Amygdala (tissue), 56 donors: ENCODE measurements at places on chromosomes 7 and 10.

DNA sequence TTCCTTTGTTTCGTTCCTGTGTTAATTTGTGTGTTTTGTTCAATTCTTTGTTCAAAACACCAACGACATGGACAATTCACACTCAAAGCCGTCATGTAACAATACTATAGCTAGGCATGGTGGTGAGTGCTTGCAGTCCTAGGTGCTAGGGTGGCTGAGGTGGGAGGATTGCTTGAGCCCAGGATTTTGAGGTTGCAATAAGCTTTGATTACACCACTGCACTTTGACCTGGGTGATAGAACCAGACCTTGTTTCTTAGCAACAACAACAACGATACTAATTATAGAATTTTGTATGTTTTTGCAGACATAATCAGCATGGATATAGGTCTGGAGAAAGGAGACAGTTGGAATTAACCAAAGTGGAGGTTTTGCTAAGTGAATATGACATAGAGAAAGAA, 936.2 kb downstream of the PCDH15 start:
- no peak for DNase-seq

DNA sequence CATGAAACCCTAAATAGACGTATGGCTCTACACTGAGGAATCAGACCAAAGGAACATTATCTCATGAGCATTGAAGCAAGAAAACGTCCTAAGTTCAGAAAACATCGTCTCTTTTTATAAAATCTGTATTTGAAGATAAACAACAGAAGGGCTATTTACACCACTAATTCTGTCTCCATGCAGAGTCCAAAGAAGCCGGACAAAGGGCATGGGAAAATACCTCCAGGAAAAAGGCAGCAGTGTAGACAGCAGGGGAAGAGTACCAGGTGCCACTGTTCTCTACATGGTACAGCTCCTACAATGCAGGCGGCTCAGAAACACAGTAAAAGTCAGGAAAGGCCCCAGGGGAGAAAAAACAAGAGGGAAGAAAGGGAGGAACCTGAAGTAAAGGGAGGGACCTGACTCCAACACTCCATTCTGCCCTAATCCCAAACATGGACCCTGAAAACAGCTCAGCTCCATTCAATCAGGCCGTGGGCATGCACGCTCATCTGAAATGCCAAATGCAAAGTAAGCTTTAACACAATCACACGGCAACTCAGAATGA, 17.5 kb downstream of the FAM171A1 start:
- no peak for DNase-seq

DNA sequence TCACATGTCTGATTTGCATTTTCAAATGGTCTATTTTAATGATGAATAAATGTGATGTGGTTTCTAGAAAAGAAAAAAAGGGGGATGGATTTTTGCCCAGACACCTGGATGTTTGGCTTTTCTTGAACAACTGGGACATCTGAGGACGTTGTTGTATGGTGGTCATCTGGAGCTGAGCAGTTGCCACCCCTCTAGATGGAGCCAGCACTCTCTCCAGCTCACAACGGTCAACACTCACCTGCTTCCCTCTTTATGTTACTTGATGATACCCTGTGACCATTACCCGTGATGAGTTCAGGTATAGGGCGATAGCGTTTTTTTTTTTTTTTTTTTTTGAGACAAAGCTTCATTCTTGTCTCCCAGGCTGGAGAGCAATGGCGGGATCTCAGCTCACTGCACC, 30.1 kb upstream of the PAXIP1 start:
- DNase-seq, result no peak

DNA sequence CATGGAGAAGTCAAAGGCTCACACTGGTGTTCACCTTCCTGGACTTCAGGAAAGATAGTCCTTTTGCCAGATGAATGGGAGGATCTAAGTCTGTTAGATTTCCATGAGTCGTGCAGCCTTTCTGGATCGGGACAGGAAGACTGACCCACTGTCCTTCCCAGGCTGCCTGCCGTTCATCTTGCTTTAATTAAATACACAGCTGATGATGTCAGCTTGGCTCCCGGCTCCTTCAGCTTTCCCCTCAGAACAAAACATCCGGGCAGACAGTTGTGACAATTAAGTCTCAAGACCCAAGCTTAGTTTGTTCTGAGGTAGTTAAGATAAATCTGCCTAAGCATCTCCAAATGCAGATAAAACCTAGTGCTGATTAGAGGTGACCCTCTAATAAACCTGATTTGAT, 58.6 kb downstream of the AUTS2 start:
- DNase-seq, result no peak

DNA sequence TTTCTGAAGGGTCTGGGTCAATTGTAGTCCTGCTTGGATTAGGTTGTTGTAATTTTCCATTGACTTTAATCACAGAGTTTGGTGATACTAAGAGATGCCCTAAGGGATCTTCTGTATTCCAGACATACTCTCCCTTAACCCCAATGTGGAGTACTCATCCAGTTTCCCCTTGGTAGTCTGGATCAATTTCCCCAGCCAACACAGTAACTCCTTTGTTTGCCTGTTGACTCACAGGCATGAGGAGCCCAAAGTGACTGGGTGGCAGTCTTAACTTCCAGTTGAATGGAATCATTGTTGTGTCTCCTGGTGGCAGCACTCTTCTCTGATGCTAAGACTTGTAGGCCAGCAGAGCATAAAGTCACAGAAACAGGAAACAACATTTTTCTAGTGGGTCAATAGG, 41.5 kb upstream of the PIK3CG start:
- DNase-seq, result no peak

DNA sequence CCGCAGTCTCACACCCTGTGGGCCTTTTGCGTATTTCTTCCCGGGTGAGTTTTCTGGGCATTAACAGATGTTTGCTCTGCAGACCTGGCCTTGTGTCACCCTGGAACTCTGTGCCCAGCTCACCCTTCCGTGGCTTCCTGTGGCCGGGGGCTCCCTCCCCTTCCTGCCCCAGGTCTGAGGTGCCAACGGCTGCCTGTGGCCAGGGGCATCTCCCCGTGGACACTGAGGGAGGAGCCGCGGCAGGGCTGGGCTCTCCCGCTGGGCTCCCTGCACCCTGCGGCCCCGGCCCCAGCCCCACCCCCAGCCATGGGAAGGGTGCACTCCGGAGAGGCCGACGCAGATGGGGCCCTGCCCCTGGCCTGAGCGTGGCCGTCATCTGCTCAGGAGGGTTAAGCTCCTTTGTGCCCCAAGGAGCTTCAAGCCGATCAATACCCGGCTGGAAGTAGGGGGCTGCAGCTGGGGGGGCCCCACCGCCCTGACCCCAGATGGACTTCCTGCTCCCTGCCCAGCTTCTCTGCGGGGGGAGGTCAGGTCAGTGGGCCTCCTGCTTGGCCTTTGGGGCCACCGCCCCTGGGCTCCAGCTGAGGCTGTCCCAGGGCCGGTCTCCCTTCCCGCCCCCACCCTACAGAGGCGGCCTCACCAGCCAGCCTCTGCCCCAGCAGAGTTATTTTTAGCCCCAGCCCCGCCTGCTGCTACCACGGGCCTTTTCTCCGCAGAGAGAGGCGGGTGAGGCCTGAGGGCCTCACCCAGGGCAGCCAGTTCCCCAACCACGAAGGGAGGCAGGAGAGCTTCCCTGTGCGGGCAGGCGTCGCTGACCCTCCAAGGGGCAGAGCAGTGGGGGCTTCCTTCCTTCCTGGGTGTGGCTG, 24.2 kb downstream of the PWWP2B start:
- no peak for DNase-seq

DNA sequence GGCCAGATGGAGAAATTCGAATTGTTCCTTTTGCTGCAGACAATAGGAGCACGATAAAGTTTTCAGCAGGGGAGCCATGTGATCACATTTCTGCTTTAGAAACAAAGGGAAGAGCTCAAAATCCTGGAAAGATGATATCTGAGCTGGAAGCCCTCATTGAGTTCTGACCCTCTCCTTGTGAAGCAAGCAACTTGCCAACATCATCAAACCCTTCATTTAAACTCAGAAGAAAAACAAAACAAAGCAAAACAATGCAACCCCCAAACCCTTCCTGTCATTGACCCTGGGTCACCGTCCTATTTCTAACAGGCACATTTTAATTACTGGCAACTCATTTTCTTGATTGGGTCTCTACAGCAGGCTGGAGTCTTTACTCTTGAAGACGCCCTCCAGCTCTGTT, 198.3 kb upstream of the ZNF32 start:
- no peak for DNase-seq

GRCh38 chr7:105269397-105269796, 119.3 kb downstream of the SRPK2 start:
- no peak for DNase-seq

GRCh38 chr7:11300241-11300640, 326.6 kb downstream of the PHF14 start:
- DNase-seq, result no peak

- DNase-seq, result peak; percentile 17
Measured at GRCh38 chr7:5396999-5397663, 26.5 kb downstream of the TNRC18 start.

GRCh38 chr10:3765146-3765545, 19.9 kb downstream of the KLF6 start:
- DNase-seq, result no peak

GRCh38 chr10:94178475-94179253, 184.1 kb downstream of the NOC3L start:
- DNase-seq, result no peak

- no peak for DNase-seq
Measured at GRCh38 chr10:8853048-8853447, 798.6 kb downstream of the GATA3 start.

GRCh38 chr7:139065323-139065722, 29.5 kb upstream of the ZC3HAV1L start:
- no peak for DNase-seq
